ENCODE measurements at places on chromosomes 7 and 10. TPM values are rescaled to one million over a fixed set of nuclear protein-coding genes. Genes with fewer than 3 reads are reported as not detected.

Gene RTKN2
- 8.6 TPM for total RNA-seq

Gene GPRIN2
- total RNA-seq, result not detected

Gene NME8
- not detected for total RNA-seq

Gene GBX1
- not detected for total RNA-seq

Gene WEE2
- total RNA-seq, result not detected

Gene H2BK1
- total RNA-seq, result not detected

Gene C7orf33
- not detected for total RNA-seq

Gene EGFR
- total RNA-seq, result 94.1 TPM

Gene CCDC172
- total RNA-seq, result not detected

Gene AMZ1
- total RNA-seq, result not detected

Gene PAXIP1
- 21.4 TPM for total RNA-seq

Gene CNPY1
- total RNA-seq, result not detected

Gene TMEM176B
- not detected for total RNA-seq

Gene EGR2
- 0.13 TPM for total RNA-seq

Gene ACBD5
- 35.3 TPM for total RNA-seq
